ENCODE measurements at places on chromosomes 11 and 22. TPM values are rescaled to one million over a fixed set of nuclear protein-coding genes. Genes with fewer than 3 reads are reported as not detected.

POU2AF2 gene
- not detected for total RNA-seq

HEPACAM gene
- not detected for total RNA-seq

TTLL12 gene
- 49.3 TPM for total RNA-seq

ZNF70 gene
- 2.2 TPM for total RNA-seq

ANKK1 gene
- total RNA-seq: not detected

LMNTD2 gene
- total RNA-seq: 0.81 TPM

SMCO4 gene
- total RNA-seq: 18.0 TPM

TCN1 gene
- total RNA-seq: not detected

CRYBB3 gene
- total RNA-seq: not detected

KCNA4 gene
- total RNA-seq: not detected

SUSD2 gene
- 1.9 TPM for total RNA-seq

SOX10 gene
- not detected for total RNA-seq

OR52N4 gene
- total RNA-seq: 0.71 TPM

TMEM123 gene
- 461 TPM for total RNA-seq

IL17REL gene
- total RNA-seq: not detected

KCNQ1OT1 gene
- total RNA-seq: 0.26 TPM

ARHGEF17 gene
- total RNA-seq: not detected

UPK2 gene
- not detected for total RNA-seq

PANX2 gene
- total RNA-seq: 0.10 TPM

OR2AT4 gene
- not detected for total RNA-seq

TIMM10B gene
- 35.4 TPM for total RNA-seq

ACRV1 gene
- total RNA-seq: not detected

DEUP1 gene
- total RNA-seq: not detected

SLN gene
- not detected for total RNA-seq

IGLL1 gene
- not detected for total RNA-seq
